ENCODE measurements at places on chromosomes 12 and 14. TPM values are rescaled to one million over a fixed set of nuclear protein-coding genes. Genes with fewer than 3 reads are reported as not detected.

The TPH2 gene
- total RNA-seq = not detected

The RBP5 gene
- not detected for total RNA-seq

The FGF6 gene
- total RNA-seq = not detected

The ALKBH1 gene
- total RNA-seq = 11.7 TPM

The GPR137C gene
- total RNA-seq = 0.87 TPM

The KRT78 gene
- total RNA-seq = not detected

The POTEM gene
- total RNA-seq = not detected

The LAG3 gene
- not detected for total RNA-seq

The KRT71 gene
- total RNA-seq = not detected

The C3AR1 gene
- 0.30 TPM for total RNA-seq

The TUBA1A gene
- total RNA-seq = 773 TPM

The DDIT3 gene
- 15.1 TPM for total RNA-seq

The NPAS3 gene
- 0.10 TPM for total RNA-seq

The TMEM229B gene
- total RNA-seq = 6.9 TPM

The PLEKHD1 gene
- not detected for total RNA-seq

The BICDL1 gene
- 0.27 TPM for total RNA-seq

The LRRC10 gene
- not detected for total RNA-seq

The LRRK2 gene
- total RNA-seq = 0.33 TPM

Measured in mammary microvascular endothelial cell (primary cell).